ENCODE measurements at places on chromosomes 2 and 18.

DNA sequence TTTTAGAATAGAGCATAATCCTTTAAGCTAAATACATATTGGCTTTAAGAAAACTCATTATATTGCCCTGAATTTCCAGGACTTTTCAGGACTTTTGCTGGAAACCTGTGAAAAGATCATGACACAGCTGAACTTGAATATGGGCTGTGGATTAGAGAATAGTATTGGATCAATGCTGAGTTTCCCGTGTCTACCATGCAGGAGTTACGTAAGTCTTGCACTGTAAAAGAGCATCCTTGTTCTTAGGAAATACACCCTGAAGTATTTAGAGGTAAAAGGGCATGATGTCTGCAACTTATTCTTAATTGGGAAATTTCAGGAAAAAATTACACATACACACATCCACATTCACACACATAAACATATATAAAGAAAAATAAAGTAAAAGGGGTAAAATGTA is 82.1 kb downstream of the ZFP36L2 start:
- no peak for DNase-seq

DNA sequence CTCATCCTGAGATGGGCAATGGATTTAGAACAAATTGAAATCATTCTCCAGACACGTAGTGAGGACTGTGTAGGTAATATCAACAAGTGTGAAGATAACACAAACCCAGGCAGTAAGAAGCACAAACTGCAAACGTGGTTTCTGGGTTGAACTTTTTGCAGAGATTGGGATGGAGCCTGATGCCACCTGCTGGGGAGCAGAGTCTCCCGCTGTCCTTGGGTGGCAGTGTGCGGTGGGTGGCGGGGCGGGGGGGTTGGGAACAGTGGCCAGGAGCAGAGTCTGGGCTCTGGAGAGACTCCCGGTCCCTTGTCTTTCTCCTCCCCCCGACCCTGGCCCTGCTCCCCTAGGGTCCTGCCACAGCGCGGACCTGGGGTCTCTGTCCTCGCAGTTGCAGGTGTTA is 19.5 kb downstream of the TRAF3IP1 start:
- no peak for DNase-seq

DNA sequence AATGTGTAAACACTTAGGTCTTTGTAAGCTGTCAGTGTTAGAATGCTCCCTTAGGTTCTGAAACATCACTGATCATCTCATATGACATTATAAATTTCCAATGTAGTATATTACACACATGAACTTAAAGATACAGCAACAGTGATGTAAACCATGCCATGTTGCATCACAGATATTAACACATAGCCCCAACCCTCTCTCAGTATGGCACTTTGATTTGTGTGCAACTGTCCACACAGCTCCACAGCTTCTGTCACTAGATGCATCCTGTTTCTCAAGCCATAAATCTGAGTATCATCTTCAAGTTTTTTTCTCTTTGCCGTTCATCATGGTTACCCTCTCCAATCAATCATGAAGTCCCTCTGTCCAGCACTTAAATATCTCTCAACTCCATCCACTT is 69.2 kb upstream of the LRP1B start:
- no peak for DNase-seq

DNA sequence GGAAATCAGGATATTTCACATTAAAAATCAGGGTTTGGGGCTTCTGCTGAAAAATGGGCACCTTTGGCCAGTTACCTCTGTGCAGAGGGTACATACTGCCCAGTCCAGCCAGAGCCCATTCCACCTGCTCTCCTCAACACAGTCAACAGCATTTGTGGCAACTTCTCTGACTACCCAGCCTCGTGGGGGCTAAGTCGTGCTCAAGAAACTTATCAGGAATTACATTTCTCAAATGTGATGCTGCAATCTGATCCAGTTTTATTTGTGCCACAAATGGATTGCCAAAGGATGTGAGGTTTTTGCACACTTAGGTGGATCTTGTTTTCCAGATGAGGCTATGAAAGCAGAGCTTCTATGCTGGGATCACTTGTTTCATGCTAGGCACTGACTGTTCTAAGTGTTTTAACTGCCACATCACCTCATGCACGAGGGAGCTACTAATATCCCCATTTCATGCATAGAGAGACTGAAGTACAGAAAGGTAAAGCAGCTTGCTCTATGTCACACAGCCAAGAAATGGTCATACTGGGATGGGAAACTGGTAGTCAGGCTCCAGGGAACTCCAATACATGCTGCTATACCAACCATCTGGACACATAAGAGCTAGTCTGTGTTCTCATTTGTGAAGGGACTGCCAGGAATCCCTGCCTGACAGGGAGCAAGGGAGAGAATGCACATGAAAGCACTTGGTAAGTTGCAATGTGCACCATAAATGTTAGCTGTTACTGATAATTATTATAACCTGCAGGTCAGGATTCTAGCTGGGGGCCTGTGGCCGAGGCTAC is 89.0 kb upstream of the HK2 start:
- no peak for DNase-seq

GRCh38 chr2:237113026-237113795 is 27.5 kb downstream of the COPS8 start:
- no peak for DNase-seq

GRCh38 chr2:88180605-88181240 is 10.6 kb downstream of the THNSL2 start:
- no peak for DNase-seq

DNA sequence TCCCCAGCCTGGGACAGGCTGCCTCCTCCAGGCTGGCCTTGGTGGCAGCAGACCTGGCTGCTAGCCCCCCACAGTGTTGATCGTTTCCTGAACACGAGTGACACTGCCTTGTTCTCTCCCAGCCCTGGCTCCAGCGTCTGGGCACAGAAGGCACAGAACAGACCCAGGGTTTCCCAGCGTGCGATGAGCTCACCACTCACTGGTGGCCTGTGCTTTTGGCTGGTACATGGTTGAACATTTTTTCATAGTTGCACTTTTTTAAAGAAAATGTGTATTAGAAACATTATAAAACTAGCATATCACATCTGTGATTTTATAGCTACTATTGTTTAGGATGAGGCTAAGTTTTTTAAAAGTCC is 40.9 kb downstream of the SCTR start:
- no peak for DNase-seq

- DNase-seq = no peak
These were observed 83.0 kb upstream of the HS6ST1 start for GRCh38 chr2:128401680-128402079.

- DNase-seq = no peak
These were observed 7.2 kb downstream of the SLC30A6 start for GRCh38 chr2:32172870-32173269.

- DNase-seq = no peak
These were observed 25.1 kb upstream of the GPR17 start for GRCh38 chr2:127620866-127621265.

- no peak for DNase-seq
These were observed 9.0 kb upstream of the CTIF start for GRCh38 chr18:48529796-48530195.

- DNase-seq = no peak
These were observed 5.7 kb upstream of the GCFC2 start for GRCh38 chr2:75716406-75716805.

DNA sequence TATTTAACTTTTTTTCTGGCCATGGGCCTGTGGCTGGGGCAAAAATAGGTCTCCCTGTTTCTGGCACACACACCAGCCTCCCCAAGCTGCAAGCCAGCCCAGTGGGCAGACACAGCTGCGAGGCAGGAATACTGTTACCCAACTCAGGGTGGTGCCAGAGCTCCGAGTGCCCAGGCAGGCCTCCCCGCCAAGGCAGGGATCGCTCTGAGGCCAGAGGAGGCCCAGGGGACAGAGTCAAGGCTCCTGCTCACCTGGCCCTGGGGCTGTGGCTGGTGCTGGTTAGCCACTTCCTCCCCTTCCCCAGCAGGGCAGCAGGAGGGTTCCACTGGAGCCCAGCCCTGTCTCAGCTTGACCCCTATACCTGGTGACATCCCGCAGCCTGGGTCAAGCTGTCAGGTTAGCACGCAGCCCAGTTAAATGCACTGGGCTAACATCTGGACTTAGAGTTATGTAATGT is 67.1 kb upstream of the EPAS1 start:
- DNase-seq = no peak
